ENCODE measurements at places on chromosomes 2 and 18.

DNA sequence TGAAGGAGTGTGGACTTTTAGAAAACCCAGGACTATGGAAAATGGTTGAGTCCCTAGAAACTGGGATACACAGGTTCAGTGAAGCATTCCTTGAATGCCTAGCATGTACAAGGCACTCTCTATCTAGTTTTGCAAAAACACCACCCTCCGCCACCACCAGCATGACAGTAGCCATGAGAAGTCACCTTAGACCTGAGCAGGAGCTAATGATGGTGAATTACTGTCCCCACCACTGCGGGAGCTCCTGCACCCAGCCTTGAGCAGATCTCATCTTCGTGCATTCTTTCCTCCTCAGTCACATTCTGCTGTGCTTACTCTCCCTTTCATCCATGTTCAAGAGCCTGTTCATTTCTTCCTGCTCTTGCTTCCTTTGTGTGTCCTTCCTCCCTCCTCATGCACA lies 86.2 kb upstream of the ZNF516 start:
- no peak for DNase-seq

GRCh38 chr2:9033385-9034168 lies 30.1 kb upstream of the MBOAT2 start:
- no peak for DNase-seq

DNA sequence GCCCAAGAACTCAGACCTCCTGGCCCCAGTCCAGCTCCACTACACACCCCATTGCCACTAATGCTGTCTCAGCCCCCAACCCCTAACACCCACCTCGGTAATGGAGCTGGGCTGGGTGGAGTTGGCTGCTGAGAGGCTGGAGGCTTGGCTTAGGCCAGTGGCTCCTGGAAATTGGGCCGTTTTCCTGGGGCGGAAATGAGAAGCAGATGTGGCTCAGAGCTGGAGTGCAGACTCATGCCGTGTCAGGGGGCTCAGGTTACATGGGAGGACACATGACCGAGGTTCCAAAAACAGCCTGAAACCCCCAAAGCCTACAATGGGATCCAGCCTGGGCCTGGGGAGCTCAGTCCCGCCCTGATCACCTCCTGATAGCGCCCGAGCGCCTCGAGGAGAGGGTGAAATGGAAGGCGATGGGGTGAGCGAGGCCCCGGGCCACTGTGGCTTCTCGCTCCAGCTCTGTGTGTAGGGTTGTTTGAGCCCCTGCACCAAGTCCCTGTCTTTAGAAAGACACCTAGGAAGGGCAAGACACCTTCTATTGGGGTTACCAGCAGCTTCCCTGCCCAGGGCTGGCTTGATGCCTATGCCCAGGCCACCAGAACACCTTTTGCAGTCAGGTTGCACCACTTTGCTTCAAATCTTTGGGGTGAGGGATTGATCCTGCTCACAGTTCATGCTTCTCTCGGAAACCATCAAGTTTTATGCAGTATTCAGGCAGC lies 175.7 kb upstream of the HAAO start:
- DNase-seq = no peak

DNA sequence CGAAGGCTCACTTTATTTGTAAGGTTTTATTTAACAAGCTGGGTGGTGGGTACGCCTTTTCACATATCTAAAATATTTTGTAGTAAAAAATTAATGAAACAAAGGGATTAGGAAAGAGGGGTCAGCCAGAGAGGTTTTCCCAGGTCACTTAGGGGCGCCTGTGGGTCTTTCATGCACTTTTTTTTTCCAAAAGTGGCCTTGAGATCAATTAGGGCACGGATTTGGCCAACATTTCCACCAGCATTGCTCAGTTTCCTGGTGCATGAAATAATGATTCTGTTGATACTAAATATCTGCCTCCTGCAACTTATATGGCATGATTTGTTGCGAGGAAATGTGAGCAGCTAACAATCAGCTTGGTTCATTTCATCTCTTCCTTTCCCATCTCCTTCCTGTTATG lies 67.6 kb upstream of the ZCCHC2 start:
- no peak for DNase-seq

GRCh38 chr2:145691659-145692058 lies 1171.7 kb upstream of the ZEB2 start:
- no peak for DNase-seq

DNA sequence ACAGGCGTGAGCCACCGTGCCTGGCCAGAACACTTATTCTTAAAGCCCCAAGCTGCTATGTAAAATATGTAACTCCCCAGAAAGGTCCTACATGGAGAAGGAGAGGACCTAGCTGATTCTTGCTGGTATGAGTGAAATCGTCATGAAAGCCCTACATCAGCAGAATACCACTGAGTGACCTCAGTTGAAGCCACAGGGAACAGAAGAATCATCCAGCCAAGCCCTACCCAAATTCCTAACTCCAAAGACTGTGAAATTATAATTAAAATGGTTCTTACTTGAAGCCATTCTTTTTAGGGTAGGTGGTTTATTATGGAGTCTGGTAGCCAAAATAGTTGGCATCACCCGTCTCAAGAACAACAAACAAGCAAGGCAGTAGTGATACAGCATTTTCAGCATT lies 4.5 kb upstream of the DTNB start:
- DNase-seq = no peak

DNA sequence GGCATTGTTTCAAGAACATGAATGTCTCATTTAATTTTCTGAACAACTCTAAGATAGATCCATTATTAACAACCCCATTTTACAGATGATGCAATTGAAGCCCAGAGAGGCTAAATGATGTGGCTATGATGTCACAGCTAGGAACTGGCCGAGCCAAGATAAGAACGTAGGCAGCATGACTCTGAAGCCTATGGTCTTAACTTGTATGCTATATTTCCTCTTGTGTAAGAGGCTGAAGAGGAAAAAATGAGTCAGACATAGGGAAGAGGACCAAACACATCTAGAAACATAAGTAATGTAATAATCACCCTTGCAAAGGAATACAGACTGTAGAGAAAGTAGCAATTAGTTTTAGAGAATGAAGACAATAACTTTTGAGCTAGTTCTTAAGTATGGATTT lies 416.8 kb downstream of the FIGN start:
- no peak for DNase-seq

DNA sequence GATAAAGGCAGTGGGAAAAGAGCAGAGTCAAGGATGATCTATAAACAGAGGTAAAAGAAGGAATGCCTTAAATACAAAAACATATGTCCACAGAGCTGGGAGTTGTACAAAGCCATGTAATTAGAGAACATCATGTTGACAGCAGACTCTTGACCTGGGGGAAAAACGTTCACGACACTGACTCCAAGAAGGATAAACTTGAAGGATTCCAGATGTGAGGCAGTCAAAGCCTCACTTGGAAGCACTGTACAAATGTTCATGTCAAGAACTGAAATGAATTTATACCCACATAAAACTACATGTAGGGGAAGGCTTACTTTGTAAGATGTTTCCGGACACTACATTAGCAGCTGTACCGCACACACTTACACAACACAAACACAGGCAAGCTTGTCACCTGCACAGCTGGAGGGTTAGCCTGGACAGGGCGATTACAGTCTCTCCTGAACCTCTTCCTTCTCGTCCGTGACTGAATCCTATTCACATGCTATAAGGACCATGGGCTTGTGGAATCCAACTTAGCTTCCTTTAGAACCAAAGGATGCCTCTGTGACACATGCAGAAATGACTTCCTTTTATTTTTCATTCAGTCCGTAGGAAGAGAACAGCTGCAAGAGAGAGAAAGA lies 88.6 kb downstream of the SH3YL1 start:
- no peak for DNase-seq

DNA sequence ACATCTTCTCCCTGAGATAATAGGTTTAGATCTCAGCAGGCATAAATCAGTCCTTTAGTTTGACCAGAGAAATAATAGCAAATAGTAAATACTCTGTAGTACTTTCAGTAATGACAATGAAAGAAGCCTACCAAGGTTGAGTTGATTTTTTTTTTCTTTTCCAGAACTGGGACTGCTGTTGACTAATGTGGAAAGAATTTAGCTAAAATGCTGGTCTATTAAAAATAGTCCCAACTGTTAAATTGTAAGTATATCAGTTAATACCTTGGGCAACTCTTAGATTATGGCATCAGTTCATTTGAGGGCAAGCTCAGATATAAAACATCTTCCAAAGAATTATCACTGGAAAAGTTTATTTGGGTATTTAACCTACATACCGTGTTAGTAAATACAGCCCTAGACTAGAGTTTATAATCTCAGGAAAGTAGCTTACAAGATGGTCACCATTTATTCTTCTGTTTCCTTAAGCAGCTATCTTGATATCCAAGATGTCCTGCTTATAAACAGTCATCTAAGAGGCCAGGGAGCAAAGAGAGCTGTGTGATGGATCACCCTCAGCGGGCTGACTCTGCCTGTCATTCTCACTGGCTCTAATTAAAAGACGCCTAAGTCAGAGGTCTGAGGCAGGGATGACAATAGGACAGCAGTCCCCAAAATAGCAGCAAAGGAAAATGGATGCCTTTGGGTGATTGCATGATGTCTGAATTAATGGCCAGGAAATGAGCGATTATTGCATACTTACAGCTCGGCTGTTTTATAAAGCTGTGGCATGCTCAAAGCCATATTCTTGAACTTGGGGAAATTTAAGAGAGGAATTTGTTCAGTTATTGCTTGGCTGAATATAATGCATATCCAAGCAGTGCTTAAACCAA lies 121.3 kb downstream of the MTX2 start:
- DNase-seq = no peak

- DNase-seq = no peak
Observed at GRCh38 chr2:235500761-235501672, 7.2 kb downstream of the AGAP1 start.

DNA sequence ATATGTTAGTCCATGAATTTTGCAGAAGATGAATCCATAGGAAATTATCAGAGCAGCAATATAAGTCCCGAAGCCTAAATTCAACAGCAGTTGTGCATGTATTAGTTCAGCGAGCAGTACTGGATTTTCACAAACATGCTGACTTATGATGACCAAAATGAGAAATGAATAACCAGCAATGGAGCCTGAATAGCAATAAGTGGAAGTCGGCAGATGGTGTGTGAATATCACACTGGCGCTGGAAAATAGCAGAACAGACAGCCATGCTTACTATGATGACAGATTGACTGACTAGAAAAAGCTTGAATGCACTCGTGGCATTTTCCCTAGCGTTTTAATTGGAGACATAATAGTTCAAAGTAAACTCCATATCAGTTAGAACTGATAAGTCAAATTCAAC lies 1114.5 kb downstream of the DSC3 start:
- DNase-seq = no peak

GRCh38 chr18:75111760-75112159 lies 97.2 kb downstream of the PTGR3 start:
- DNase-seq = no peak

GRCh38 chr2:192729369-192729768 lies 534.6 kb upstream of the TMEFF2 start:
- no peak for DNase-seq

- no peak for DNase-seq
Observed at GRCh38 chr2:127790694-127791529, 20.1 kb downstream of the WDR33 start.

DNA sequence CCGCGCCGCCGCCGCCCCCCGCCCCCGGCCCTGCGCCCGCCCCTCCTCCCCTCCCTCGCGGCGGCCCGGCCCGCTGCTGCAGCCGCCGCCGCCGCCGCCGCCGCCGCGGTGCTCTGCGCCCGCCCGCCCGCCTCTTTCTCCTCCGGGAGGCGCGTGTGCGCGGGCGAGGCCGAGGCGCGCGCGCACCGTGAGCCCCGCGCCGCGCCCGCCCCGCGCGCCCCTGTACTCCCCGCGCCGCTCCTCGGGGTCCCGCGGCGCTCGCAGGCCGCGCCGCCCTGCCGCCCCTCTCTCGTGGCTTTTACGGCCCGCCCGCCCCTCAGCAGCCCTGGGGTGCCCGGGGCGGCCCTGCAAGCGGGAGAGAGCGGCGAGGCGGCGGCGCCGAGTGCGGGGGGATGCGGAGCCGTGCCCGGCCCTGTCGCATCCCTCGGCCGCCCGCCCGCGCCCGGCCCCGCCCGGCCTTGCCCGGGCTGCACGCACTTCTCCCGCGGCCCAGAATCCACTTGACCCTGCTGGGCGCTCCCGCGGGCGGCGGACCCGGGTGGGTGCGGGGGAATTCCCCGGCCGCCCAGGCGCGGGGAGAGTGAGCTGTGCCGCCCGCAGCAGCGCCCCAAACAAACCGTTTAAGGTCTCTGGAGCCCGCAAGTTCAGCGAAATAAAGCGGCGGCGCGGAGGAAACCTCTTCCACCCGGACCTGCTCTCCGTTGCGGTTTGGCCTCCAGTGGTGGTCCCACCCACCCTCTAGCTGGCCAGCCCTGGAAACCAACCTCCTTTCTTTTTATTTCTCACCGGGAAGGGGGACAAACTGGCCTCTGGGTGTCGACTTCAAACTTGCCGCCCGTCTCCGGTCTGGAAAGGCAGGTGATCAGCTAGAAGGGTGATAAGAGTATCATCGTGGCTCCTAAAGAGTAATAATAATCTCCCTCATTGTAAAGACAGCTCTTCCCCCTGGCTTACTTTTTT lies 37.4 kb downstream of the AFF3 start:
- DNase-seq = peak; percentile 14

DNA sequence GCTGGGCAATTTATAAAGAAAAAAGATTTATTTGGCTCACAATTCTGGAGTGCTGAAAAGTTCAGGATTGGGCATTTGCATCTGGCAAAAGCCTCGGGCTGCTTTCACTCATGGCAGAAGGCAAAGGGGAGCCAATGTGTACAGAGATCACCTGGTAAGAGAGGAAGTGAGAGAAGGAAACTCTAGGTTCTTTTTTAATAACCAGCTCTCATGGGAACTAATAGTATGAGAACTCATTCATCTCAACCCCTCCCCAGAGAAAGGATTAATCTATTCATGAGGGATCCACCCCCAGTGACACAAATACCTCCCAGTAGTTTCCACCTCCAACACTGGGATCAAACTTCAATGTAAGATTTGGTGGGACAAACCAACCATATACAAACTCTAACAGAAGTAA lies 129.0 kb downstream of the EVA1A start:
- no peak for DNase-seq

GRCh38 chr18:58762781-58763171 lies 91.5 kb downstream of the MALT1 start:
- DNase-seq = no peak

DNA sequence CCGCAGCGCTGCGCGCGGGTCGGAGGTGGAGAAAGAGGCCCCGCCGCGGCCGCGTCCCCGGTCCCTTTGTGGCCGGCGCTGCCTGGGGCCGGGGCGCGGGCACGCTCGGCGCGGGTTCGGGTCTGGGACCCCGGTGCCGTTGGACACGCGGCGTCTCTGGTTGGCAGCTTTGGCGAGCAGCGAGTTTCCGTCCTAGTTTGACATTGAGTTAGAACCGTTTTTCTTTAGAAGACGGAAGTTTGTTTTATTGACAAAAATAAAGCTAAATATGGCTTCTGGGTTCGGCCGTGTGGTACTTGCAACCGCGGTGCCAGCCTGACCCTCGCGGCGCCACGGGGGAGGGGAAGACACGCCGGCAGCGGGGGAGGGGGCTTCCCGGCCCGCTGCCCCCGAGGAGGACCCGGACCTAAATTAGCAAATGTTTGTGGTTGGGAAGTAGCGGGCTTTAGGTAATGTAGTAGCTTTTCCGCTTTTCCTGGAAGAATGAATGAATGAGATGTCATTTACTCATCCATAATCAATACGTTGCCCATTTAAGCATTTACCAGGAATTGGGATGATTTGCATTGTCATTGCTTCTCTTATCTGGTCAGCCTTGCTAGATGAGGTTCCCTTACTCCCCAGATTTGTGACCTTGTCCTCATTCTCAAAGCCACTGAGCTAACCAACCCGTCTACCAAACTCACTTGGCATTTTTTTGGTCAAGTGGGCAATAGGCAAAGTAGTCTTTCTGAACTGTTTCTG lies 530 bp downstream of the GALNT1 start:
- DNase-seq = peak; percentile 14

GRCh38 chr18:26540043-26540628 lies 8.2 kb downstream of the KCTD1 start:
- no peak for DNase-seq

Measured in stimulated activated CD4-positive, alpha-beta T cell treated with anti-CD3 and anti-CD28 coated beads, TNF-alpha, amount 100 ng/mL, for 4 hours (primary cell).